ENCODE measurements at places on chromosomes 6 and 20. TPM values are rescaled to one million over a fixed set of nuclear protein-coding genes. Genes with fewer than 3 reads are reported as not detected.

- no peak for DNase-seq
Measured at GRCh38 chr20:53940907-53941545, 129.4 kb downstream of the BCAS1 start.

- DNase-seq, result no peak
Measured at GRCh38 chr6:132491881-132492280, 21.0 kb downstream of the STX7 start.

DNA sequence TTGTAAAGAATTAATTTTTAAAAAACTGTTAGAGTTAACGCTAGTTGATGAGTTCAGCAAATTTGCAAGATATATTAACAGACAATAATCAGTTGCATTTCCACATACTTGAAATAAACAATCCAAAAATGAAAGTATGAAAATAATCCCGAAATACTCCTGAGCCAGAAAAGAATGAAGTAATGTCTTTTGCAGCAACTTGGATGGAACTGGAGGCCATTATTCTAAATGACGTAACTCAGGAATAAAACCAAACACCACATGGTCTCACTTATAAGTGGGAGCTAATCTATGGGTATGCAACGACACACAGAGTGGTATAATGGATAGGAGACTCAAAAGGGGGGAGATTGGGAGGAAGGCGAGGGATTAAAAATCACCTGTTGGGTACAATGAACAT, 872.9 kb upstream of the GJE1 start:
- no peak for DNase-seq

GRCh38 chr20:20546402-20546801, 166.0 kb downstream of the RALGAPA2 start:
- DNase-seq, result no peak

DNA sequence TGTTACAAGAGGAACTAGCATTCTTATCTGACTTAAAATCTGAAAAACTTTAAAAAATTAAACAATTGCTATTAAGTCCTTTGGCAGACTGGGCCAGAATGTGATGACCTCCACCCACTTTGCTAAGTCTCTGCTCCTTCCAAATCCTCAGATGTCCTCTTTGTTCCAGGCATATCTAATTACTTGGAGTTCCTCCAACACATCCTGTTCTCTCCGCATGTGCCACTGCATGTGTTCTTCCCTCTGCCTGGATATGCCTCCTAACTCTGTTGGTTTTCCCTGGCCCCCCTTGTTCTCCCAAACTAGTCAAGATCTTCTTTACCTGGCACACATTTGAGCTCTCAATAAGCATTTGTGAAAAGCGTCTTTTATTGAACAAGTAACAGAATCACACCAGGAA, 23.1 kb downstream of the ELOVL2 start:
- DNase-seq, result no peak

DNA sequence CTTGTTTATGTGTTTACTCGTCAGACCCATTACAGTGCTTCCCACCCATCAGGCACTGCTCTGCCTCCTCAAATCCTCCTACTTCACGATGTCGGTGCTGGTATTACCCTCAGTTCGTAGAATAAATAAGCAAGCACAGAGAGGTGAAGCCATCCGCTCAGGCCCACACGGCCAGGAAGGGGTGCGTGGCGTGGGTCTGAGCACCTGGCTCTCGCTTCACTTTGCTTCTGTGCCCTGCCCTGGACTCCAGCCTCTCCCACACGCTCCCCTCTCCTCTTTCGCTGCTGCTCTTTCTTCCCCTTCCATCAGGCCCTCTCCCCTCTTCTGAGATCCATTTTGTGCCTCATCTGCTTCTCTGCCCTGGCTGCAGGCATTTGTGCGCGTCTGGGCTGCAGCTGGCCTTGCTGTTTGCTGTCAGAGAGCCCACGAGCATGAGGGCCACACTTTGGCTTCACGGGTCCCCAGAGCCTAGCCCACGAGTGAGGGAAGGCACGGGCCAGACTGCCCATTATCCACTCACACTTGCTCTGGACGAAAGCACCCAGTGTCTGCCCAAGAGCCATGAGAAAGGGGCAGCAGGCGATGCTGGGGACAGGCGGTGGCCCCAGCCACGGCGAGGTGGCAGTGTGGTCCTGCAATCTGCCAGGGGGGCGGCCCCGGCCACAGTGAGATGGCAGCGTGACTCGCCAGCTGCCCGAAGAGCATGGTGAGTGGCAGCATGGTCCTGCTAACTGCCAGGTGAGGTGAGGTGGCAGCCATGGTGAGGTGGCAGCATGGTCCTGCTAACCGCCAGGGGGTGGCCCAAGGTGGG, 96.2 kb upstream of the MPC1 start:
- DNase-seq, result no peak

- DNase-seq, result no peak
Measured at GRCh38 chr6:162560891-162561290, 166.7 kb downstream of the PRKN start.

- no peak for DNase-seq
Measured at GRCh38 chr6:105869835-105870440, 216.2 kb upstream of the PRDM1 start.

DNA sequence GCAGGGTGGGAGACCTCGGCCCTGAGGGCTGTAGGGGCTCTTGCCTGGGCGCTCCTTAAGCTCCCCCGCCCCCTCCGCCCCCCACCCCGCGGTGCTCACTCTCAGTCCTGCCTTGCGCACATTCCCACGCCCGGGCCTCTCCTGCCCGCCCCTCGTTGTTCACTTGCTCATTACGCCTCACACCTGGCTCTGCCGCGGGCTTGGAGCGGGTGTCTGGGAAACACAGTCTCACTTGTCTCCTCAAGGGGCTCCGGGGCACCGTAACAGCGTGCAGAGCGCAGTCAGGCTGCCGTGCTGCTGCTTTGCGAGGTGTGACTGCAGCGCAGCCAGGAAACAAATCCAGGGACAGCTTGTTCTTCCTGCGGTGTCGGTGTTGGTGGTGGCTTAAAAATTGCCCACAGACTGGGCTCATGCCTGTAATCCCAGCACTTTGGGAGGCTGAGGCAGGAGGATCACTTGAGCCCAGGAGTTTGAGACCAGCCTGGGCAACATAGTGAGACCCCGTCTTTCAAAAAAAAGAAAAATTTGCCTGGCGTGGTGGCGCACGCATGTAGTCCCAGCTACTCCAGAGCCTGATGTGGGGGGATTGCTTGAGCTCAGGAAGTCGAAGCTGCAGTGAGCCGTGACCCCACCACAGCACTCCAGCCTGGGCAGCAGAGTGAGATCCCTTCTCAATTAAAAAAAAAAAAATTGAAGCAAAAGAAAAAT, 4.6 kb downstream of the NPBWR2 start:
- no peak for DNase-seq

DNA sequence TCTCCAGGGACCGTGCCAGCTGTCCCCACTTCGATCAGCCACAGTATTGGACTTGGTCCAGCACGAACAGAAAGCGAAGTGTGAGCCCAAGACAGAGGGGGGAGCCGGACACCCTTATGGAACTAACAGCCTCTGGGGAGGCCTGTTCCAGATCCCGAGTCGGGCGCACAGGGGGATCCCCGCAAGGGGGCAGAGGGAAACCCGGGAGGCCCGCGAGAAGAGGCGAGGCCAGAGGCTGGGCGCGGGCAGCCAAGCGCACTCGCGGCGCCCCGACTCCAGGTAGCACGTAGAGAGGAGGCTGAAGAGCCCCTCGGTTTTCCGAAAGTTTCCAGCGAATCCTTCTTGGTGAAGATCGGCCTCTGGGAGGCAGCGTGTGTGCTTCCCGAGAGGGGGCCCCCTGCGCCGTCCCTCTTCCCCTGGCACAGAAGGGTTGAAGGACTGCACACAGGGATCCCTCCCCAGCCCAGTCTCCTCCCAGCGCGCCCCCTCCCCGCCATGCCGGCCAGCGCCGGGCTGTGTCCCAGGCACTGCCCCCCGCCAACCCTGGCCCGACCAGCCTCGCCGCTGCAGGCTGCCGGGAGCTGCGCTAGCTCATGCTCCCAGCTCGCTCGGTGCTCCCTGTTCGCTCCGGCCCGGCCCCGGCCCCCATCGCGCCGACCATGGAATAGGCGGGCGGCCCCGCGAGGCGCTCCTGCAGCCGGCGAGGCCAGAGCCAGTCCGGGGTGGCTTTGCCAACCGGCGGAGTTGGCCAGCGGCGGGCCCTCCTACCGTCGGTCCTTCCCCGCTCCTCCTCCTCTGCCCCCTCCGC, 577 bp upstream of the SLC24A3 start:
- DNase-seq, result no peak

- no peak for DNase-seq
Measured at GRCh38 chr6:127204281-127204680, 62.4 kb upstream of the RNF146 start.

- no peak for DNase-seq
Measured at GRCh38 chr20:53937339-53937741, 133.1 kb downstream of the BCAS1 start.

DNA sequence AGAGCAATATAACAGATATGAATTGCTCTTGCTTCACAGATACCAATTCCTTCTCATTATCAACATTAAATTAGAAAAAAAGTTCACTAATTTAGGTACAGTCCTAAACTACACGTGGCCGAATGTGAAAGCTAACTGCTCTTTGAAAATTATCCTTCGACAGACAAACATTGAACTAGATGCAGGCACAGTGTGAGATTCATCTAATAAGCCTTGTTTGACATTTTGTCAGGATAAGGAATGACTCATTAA, 1.1 kb downstream of the FAM184A start:
- no peak for DNase-seq

DNA sequence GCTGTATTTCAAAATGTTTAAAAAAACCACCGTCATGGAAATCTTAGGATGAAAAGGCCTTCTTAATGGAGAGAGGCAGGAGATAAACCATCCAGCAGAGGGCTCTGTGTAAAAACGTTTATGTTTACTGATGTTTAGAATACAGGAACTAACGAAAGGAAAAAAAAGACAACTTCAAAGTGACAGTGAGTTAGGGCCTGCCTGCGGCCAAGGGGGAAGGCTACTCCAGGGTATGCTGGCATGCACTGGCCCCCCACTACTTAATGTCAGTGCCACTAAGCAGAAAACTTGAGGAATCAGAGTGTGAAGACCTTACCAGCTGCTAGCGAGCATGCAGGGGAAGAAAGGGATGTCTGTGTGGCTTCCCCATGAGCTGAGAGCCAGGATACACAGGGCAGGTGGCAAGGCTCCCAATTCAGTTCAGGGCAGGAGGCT, 47.7 kb downstream of the AKAP7 start:
- no peak for DNase-seq

DNA sequence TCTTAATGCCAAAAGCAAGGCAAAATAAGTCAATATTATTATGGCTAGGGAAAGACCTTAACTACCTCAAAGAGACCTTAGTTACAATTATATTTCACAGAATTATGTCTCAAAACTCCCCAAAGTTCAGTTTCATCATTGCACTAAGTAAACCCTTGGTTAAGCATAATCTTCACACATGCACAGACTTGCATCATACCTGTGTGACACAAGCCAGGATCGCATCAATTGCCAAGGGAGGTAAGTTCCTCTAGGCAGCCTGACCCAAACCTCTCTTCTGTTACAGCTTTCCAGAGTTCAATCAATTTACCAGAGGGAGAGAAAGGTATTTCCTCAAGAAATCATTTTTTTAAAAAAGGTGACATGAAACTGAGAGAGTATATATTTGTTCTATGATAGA, 31.9 kb upstream of the PRSS35 start:
- DNase-seq, result no peak

- no peak for DNase-seq
Measured at GRCh38 chr6:138477913-138478539, 21.3 kb downstream of the NHSL1 start.

GRCh38 chr6:43834528-43835155, 64.6 kb downstream of the VEGFA start:
- DNase-seq, result no peak

GRCh38 chr6:65182681-65183080, 524.3 kb downstream of the EYS start:
- DNase-seq, result no peak

GRCh38 chr20:52295556-52295955, 104.0 kb upstream of the ZFP64 start:
- no peak for DNase-seq

DNA sequence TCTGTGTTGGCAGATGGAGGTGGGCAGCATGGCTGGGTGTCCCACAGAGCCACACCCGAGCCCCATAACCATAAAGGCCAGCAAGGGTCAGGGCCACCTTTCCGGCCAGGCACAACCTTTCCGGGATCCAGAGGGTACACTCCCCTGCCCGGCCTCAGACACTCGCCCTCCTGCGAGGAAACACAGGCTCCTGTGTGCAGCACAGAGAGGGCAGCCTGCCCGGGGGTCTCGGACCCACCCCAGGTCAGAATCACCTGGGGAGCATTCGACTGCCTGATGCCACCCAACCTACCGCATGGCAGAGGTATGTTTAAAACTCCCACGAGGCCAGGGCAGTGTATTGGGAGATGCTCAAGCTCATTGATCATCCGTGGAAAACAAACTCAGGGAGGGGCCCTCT, 260.3 kb downstream of the TAF4 start:
- no peak for DNase-seq

DNA sequence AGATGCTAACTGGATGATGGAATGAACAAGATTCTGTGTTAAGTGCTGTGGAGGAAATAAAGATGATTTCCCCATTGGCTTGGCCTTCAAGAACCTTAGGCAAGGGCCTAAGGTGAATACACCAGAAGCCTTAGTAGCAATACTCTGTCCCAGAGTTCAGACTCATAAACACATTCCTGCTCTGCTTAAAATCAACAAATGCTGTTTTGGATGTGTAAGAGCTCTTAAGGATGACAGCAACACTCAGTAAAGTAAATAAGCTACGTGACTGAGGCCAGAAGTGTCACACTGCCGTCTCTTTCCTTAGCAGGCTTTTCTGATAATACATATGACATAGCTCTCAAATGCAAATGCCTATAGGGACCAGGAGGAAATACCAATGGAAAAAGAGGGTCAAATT, 90.6 kb downstream of the EYA2 start:
- DNase-seq, result no peak

GRCh38 chr6:11496152-11497060, 41.1 kb upstream of the TMEM170B start:
- peak; percentile 88 for DNase-seq

The LAMA5 gene
- total RNA-seq, result 40.4 TPM

The CRIP3 gene
- 3.9 TPM for total RNA-seq

The METTL24 gene
- 19.2 TPM for total RNA-seq

The STXBP5 gene
- total RNA-seq, result 37.9 TPM

The ELOVL4 gene
- total RNA-seq, result 9.3 TPM

The TREM1 gene
- total RNA-seq, result 0.26 TPM

The BANF2 gene
- not detected for total RNA-seq

The C6orf15 gene
- not detected for total RNA-seq

The GRM1 gene
- 0.16 TPM for total RNA-seq

The HDAC2 gene
- 103 TPM for total RNA-seq

The PRL gene
- not detected for total RNA-seq

The NKAIN2 gene
- 1.7 TPM for total RNA-seq

The LRRN4 gene
- 0.58 TPM for total RNA-seq

The TRIM10 gene
- total RNA-seq, result 0.42 TPM

The FLRT3 gene
- total RNA-seq, result 53.7 TPM

The SEL1L2 gene
- 1.9 TPM for total RNA-seq

The FERMT1 gene
- total RNA-seq, result 11.1 TPM

The SYNCRIP gene
- 111 TPM for total RNA-seq

The APOM gene
- 0.69 TPM for total RNA-seq

Measured in urinary bladder (tissue), 4 donors.